ENCODE measurements at places on chromosomes 16 and 17.

- no peak for DNase-seq
Observed at GRCh38 chr16:82756283-82756599, 129.5 kb downstream of the CDH13 start.

DNA sequence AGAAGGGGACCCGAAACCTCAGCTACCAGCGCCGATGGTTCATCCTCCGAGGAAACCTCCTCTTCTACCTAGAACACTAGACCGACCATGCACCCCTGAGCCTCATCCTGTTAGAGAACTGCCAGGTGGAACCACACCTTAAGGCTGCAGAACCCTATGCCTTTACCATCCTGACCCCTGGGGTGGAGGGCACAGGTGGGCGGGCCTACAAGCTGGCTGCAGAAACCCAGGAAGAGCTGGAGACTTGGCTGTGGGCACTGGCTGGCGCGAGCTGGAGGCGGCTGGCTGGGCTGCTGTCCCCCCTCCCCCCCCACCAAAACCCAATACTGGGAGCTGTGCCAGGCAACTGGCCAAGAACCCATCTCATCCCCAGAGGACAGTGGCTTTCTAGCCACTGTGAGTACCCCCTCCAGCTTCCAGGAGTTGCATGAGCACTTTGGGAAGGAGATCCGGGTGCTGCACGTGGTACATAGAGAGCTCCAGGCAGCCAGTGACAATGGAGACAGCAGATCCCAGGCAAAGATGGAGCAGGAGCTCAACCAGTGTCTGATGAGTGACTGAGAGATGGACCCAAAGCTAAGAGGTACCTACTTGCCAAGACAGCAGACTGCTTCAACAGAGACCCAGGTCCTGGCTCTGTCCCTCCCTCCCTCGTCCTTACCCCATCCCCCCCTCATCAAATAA is 1.4 kb upstream of the CD2BP2 start:
- DNase-seq: peak; percentile 23

GRCh38 chr16:67780847-67781564 is 25.4 kb downstream of the RANBP10 start:
- no peak for DNase-seq

DNA sequence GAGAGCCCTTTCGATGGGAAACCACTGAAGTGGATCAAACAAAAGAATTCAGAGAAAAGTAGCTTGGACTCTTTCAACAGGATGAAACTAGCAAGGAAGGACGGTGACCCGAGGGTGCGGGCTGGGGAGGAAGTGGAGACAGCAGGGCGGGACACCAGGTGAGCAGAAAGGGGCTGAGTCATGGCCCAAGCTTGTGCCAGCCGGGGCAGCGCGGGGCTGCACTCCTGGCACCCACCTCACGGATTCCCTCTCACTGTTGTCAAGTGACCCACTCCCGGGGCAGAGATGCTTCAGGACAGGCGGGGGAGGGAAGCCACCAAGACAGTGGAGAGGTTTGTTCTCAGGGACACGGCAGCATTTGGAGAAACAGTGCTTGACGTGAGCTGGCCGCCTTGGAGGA is 10.7 kb upstream of the RNF222 start:
- no peak for DNase-seq

- DNase-seq: no peak
Observed at GRCh38 chr16:65895906-65896305, 470.6 kb upstream of the CDH5 start.

- no peak for DNase-seq
Observed at GRCh38 chr17:33522623-33523022, 229.5 kb upstream of the ASIC2 start.

- DNase-seq: no peak
Observed at GRCh38 chr17:61464130-61464842, 12.1 kb downstream of the TBX4 start.

DNA sequence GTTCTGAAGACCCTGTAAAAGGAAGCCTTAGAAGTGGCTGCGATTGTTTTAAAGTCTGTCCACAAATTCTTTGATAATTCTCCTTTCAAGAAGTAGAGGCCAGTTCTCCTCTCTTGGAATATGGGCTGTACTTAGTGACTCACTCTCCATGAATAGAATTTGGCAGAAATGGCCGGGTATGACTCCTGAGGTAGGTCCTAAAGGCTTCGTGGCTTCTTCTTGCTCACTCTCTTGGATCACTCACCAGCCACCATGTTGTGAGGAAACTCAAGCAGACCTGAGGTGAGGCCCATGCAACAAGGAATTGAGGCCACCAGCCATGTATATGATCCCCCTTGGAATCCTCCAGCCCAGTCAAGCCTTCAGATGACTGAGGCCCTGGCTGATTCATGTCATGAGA is 75.8 kb downstream of the WWOX start:
- DNase-seq: no peak

- no peak for DNase-seq
Observed at GRCh38 chr17:50468304-50469207, at the start of gene CHAD. CHAD (minus strand) TSS chr17:50468880; CDS start chr17:50468813, 67 bp downstream.

- DNase-seq: no peak
Observed at GRCh38 chr16:64964126-64964540, 157.7 kb downstream of the CDH11 start.

- DNase-seq: no peak
Observed at GRCh38 chr16:72952811-72953271, 95.1 kb downstream of the ZFHX3 start.

GRCh38 chr16:65622151-65622550 is 500.3 kb upstream of the CDH11 start:
- DNase-seq: no peak

GRCh38 chr16:89099905-89100304 is 6.3 kb downstream of the ACSF3 start:
- no peak for DNase-seq

DNA sequence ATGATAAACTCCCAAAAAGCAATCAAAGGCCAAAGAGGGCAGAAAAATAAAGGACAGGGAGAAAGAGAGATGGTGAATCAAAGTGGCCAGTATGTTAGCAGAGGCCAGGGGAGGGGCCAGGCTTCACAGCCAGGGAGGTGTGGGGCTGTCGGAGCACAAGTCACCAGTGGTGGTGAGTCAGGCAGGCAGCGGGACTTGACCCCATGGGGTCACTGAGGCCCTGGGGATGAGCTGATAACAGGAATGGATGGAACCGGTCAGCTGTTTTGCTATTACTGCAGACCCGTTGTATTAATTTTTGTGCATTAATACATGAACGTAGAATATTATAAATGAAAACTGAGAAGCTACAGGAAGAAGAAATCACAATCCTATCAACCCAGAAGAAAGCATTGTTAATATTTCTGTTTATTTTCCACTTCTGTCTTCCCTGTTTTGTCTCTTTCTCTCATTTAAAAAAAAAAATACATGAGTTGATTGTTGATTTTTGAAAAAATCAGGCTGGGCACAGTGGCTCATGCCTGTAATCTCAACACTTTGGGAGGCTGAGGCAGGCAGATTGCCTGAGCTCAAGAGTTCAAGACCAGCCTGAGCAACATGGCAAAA is 106.9 kb downstream of the SOCS1 start:
- no peak for DNase-seq

DNA sequence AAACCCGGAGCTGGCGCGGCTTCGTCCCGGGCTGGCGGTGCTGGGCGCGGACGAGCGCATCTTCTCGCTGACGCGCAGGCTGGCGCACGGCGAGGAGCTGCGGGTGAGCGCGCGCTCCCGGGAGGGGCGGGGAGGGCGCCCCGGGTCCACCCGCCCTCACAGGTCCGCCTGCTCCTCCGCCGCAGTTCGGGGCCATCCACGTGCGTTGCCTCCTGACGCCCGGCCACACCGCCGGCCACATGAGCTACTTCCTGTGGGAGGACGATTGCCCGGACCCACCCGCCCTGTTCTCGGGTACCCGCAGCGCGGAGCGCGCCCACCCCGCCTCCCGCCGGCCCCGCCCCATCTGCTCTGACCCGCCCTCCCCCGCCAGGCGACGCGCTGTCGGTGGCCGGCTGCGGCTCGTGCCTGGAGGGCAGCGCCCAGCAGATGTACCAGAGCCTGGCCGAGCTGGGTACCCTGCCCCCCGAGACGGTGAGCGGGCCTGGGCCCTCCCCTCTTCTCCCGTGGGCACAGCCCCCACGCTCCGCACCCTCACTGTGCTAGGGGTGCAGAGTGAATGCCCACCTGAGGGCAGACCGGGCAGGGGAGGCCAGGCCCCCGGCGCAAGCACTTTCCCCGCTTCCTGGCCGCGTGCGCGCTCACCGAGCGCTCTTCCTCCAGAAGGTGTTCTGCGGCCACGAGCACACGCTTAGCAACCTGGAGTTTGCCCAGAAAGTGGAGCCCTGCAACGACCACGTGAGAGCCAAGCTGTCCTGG is 1.4 kb downstream of the HAGHL start:
- peak; percentile 68 for DNase-seq

- no peak for DNase-seq
Observed at GRCh38 chr16:11402745-11403533, 57.7 kb downstream of the RMI2 start.

DNA sequence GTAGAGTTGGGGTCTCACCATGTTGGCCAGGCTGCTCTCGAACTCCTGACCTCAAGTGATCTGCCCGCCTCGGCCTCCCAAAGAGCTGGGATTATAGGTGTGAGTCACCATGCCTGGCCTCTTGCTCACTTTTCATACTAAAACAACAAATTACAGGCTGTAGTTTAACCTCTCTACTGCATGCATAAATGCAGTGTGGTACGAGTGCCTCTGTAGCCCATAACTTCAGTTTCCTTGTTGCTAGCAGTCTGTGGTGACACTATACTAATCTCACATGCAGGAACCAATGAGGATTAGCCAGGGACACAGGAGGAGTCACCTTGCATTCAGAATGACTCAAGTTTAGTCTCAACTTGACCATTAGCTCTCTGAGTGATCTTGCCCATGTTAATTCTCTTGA is 20.1 kb downstream of the HMOX2 start:
- no peak for DNase-seq

DNA sequence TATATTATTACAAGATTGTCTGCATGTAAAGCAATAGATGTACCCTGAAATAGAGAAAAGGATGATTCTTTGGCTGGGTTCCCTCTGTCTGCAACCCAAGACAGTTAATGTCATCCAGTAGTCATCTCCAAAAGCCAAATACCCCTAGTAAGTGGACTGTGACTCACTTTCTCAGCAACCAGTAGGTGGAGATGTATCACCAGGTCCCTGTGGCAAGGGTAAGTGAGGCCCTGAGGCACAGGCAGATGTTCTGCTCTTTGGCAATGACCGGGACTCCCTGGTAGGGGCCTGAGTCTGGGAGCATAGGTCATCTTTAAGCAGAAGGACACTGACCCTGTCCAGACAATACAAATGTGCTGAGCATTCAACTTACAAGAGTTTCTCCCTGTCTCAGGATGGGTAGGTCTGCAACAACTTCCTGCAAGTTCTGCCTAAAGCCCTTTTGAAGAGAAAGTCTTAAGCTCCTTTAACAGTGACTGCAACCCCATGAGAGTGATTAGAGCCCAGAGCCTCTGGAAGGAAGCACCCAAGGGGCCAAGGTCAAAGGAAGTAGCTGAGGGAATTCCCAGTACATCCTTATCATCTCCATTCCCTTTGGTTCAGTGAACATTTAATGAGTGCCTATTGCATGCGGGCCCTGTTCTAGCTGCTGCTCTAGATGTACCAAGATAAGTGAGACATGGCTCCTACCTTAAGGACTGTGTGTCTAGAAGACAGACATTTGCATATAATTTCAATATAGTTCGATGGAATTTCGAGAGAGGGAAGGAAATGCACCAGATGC is 31.9 kb downstream of the PMP22 start:
- no peak for DNase-seq

DNA sequence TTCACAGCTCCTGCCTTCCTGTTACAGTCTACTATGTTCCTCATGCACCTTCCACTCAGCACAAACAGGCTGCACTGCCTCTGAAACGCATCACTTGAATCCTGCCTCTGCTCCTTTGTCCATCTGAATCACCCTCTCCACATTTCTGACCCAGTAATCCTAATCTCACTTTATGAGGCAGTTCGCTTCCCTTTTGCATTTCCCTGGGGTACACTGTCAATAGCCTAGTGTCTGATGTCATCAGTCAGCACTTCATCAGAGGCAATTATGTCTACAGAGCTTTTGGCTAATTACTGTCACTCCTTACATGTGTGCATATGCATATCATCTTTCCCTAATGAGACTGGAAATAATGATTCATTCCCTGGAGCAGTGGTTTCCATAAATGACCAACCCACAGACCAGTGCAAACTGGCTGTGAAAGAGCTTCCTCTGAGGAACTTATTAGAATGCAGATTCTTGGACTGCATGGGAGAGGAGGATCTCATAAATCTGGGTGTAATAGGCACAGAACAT is 23.6 kb downstream of the CA4 start:
- no peak for DNase-seq

- no peak for DNase-seq
Observed at GRCh38 chr16:90054554-90054953, 22.6 kb downstream of the PRDM7 start.

- DNase-seq: no peak
Observed at GRCh38 chr17:64223931-64224629, 39.0 kb downstream of the TEX2 start.

DNA sequence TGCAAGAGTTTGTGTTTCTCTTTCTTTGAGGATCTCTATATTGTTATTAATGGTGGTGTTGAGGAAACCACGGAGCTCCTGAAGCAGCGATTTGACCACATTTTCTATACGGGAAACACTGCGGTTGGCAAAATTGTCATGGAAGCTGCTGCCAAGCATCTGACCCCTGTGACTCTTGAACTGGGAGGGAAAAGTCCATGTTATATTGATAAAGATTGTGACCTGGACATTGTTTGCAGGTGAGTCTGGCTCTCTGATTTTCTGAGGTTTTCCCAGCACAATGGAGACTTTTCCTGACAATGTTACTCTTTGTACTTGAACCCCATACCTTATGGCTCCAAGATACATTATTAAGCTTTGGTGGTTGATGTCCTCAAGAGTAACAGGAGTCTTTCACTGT is 7.8 kb downstream of the ALDH3A2 start:
- DNase-seq: no peak

GRCh38 chr17:28177351-28177750 is 134.9 kb downstream of the NLK start:
- DNase-seq: no peak

DNA sequence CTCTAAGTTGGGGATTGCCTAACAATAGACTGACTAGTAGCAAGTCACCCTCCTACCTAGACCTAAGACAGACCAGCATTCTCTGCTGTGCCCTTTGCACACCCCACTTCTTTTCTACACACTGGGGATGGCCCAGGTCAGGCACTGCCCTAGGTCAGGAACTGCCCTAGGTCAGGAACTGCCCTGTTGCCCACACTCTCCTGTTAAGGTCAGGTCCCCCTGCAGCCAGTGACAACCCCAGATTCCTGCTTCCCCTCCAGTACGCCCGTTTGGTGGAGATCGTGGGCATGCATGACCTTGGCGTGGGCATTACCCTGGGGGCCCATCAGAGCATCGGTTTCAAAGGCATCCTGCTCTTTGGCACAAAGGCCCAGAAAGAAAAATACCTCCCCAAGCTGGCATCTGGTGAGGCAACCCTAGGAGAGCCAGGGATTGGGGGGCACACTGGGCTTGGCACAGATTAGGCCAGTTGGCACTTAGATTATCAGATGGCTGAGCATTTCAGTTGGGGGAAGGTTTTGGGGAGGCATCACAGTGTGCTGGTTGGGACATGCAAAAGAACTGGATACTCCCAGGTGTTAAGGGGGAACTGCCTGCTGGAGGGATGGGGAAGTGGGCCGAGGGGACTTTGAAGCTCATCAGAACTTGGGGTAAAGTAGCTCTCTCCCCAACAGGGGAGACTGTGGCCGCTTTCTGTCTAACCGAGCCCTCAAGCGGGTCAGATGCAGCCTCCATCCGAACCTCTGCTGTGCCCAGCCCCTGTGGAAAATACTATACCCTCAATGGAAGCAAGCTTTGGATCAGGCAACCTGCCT is 1.7 kb downstream of the ACADVL start:
- no peak for DNase-seq
